ENCODE measurements at places on chromosomes 7 and 10.

DNA sequence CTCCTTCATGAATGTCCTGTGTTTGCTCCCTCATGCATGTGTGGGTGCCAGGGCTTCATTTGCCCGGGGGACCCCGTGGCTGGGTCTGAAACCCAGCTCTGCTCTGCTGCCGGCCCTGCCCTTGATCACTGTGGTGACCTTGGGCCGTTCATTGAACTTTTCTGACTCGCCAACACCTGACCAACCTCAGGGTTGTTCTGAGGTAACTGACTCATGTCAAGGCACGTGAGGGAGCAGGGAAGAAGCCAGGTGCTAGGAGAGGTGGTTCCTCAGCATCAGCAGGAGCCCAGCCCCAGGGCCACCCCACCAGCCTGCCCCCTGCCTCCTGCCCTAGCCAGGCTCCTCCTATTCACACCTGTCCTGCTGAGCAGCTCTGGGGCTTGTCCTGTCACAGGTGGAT is 47.9 kb downstream of the TBATA start:
- DNase-seq, result no peak

- no peak for DNase-seq
Measured at GRCh38 chr10:17494626-17495260, 40.3 kb upstream of the ST8SIA6 start.

DNA sequence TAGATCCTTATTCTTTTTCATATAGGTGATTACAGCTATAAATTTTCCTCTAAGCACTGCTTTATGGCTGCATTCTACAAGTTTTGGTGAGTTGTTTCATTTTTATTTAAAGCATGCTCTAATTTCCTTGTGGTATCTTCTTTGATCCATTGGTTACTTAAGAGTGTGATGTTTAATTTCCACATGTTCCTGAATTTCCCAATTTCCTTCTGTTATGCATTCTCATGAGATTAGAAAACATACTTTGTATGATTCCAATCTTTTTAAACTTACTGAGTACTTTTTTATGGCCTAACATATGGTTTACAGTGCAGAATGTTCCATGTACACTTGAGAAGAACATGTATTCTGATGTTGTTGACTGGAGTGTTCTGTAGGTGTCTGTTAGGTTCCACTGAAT is 53.4 kb downstream of the MYL10 start:
- no peak for DNase-seq

GRCh38 chr7:49775949-49776443 is 2.6 kb downstream of the VWC2 start:
- no peak for DNase-seq

Data from activated CD4-positive, alpha-beta T cell treated with anti-CD3 and anti-CD28 coated beads, Interleukin-2, amount 50 U/mL, for 4 hours (primary cell).